ENCODE measurements at places on chromosomes 2 and 18.

- no peak for DNase-seq
- peaks cover 4% of the 10 kb centered on the region for H3K27me3 ChIP-seq
- H3K36me3 ChIP-seq, result no peaks in the 10 kb centered on the region
- H3K27ac ChIP-seq, result no peak overlapping the region
- H3K4me1 ChIP-seq, result no peaks in the 10 kb centered on the region
Observed at GRCh38 chr18:50694147-50694546, 125.7 kb downstream of the MRO start.

GRCh38 chr2:219247678-219248642 lies 2.7 kb downstream of the STK16 start:
- H3K27ac ChIP-seq, result peak overlapping the region; percentile 52
- peaks cover 55% of the 10 kb centered on the region for H3K4me1 ChIP-seq
- H3K36me3 ChIP-seq, result no peaks in the 10 kb centered on the region
- no peak for DNase-seq

GRCh38 chr2:36380624-36381481 lies 25.3 kb downstream of the CRIM1 start:
- H3K4me1 ChIP-seq, result peaks cover 84% of the 10 kb centered on the region
- peaks cover 13% of the 10 kb centered on the region for H3K36me3 ChIP-seq
- DNase-seq, result no peak

DNA sequence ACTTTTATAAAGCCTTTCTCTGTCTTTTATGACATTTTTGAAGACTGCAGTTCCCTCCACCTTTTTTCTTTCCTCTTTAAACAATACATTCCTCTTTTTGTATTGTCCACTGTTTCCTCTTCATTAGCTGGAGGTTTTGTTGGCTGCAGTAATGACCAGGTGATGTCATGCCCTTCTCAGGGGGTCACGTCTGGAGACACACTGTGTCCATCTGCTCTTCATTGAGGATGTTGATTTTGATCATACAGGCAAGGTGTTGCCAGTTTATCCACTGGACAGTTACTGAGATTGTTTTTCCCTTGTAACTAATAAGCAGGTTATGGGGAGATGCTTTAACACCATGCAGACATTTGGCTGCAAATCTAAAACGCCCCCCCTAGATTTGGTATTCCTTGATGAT lies 19.8 kb downstream of the ZNF407 start:
- H3K4me3 ChIP-seq, result no peak overlapping the region
- H3K36me3 ChIP-seq, result no peaks in the 10 kb centered on the region
- DNase-seq, result no peak
- no peaks in the 10 kb centered on the region for H3K27me3 ChIP-seq
- no peak overlapping the region for H3K27ac ChIP-seq

- no peak for DNase-seq
- H3K4me1 ChIP-seq, result no peaks in the 10 kb centered on the region
- H3K27me3 ChIP-seq, result no peaks in the 10 kb centered on the region
- H3K27ac ChIP-seq, result no peak overlapping the region
Observed at GRCh38 chr2:61100801-61101200, 35.1 kb downstream of the SANBR start.

GRCh38 chr2:45945302-45945717 lies 293.8 kb downstream of the PRKCE start:
- no peaks in the 10 kb centered on the region for H3K36me3 ChIP-seq
- H3K4me3 ChIP-seq, result no peak overlapping the region
- H3K27ac ChIP-seq, result no peak overlapping the region
- H3K4me1 ChIP-seq, result peaks cover 24% of the 10 kb centered on the region
- no peaks in the 10 kb centered on the region for H3K27me3 ChIP-seq

GRCh38 chr2:64492272-64492671 lies 31.9 kb upstream of the AFTPH start:
- H3K27ac ChIP-seq, result no peak overlapping the region
- no peaks in the 10 kb centered on the region for H3K36me3 ChIP-seq
- no peak for DNase-seq
- H3K4me3 ChIP-seq, result no peak overlapping the region

DNA sequence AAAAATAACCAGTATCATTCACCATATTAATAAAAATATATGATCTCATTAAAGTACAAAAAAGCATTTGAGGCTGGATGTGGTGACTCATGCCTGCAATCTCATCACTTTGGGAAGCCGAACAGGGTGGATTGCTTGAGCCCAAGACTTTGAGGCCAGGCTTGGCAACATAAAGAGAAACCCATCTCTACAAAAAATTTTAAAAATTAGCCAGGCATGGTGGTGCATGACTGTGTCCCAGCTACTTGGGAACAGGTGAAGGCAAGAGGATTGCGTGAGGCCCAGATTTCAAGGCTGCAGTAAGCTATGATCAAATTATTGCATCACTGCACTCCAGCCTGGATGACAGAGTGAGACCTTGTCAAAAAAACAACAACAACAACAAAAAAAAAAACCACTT lies 75.9 kb downstream of the RAD51AP2 start:
- no peak overlapping the region for H3K4me3 ChIP-seq
- no peak overlapping the region for H3K27ac ChIP-seq
- no peaks in the 10 kb centered on the region for H3K27me3 ChIP-seq
- H3K4me1 ChIP-seq, result no peaks in the 10 kb centered on the region

DNA sequence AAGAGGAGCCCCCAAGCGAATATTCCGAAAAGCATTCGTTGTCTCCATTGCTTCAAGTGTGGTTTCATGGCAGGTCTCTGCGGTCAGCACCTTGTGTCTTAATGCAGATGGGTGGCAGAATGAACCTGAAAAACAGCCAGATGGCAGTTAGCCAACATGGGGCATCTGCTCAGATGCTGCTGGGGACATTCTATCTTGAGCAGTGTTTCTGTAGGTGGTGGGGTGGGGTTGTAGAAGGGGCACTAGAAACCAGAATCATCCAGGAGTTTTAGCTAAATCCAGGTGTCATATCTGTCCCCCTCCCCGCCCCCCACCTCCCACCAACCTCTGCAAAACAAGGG lies 42.1 kb downstream of the ST6GAL2 start:
- DNase-seq, result no peak
- no peak overlapping the region for H3K27ac ChIP-seq
- peaks cover 53% of the 10 kb centered on the region for H3K4me1 ChIP-seq
- H3K27me3 ChIP-seq, result no peaks in the 10 kb centered on the region
- peaks cover 14% of the 10 kb centered on the region for H3K36me3 ChIP-seq

DNA sequence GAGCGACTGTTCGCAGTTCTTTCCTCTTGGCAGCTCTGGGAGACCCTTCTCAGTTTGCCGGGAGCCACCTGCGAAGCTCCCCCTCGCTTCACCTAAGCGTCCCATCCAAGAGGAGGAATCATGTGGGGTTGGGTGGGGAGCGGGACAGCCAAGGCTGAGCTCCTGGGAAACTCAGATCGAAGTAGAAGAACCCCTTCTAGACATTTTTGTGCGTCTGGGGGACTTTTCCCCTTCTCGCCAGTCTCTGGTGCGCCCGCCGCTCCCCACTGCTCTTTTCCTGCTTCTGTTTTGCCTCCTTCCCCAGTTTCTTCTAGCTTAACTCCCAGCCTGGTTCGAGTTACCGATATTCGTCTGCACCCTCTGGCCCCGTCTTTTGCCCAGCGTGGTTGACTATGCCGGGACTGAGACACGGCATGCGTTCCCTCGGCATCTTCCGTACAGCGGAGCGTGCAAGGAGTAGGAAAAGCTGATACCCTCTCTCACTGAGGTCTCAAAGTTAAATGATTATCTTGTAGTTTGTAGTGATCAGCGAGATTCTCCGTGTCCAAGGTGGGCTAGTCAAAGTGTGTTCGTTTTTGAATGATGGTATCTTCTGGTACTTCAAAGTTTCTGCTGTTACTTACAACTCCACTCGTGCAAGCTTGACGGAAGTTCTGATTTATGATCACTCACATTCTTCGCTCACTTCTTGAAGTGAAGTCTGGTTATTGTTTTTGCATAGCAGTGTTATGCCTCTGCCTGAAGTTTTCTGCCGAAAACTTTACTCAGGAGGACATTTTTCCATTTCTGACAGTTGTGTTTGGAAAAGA lies 664 bp downstream of the CAMKMT start:
- H3K4me1 ChIP-seq, result peaks cover 33% of the 10 kb centered on the region
- H3K27me3 ChIP-seq, result no peaks in the 10 kb centered on the region
- peaks cover 3% of the 10 kb centered on the region for H3K36me3 ChIP-seq
- peak overlapping the region; percentile 89 for H3K4me3 ChIP-seq

DNA sequence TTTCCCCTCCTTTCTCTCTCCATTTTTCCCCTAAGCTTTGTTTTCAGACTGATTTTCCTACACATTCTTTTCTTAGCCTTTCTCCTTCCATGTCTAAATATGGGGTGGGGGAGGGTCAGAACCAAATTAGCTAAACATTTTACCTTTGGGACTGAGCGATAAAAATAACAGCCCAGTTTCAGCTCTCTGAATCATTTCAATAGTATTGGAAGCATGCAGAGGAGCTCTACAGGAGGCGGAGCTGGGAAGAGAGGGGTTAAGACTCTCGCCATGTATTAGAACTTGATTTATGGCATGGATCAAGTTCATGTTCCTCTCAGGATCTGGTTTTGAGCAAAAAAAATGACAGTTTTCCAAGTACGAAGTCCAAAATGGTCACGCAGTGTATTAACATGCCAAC lies 109.1 kb downstream of the CPO start:
- no peak overlapping the region for H3K27ac ChIP-seq
- H3K27me3 ChIP-seq, result no peaks in the 10 kb centered on the region
- no peaks in the 10 kb centered on the region for H3K36me3 ChIP-seq

DNA sequence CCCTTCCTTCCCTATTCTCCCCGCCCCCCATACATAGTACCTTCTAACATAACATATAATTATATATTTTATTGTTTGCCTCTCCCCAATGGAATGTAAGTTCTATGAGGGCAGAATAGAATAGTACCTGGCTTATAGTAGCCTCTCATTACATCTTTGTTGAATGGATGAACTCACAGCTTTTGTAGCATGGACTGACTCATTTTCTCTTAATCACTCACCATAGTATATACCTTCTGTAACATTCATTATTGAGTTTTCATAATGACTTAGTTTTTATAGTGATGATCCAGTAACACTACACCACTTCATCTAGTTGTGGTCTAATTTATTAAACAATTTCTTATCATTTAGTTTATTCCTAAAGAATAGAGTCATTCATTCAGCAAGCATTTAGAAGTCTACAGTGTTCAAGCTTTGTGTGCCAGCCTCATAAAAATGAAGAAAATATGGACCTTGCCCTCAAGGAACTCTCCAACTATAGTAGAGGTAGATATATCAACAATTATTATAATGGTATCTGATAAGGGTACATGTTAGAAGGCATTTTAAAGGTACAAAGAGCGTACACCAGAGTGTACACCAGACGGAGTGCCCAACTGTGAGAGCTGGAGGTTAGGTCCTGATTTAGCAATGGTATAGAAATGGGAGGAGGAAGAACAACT lies 31.1 kb downstream of the NCOA1 start:
- H3K27me3 ChIP-seq, result no peaks in the 10 kb centered on the region
- DNase-seq, result no peak
- no peak overlapping the region for H3K4me3 ChIP-seq
- peaks cover 4% of the 10 kb centered on the region for H3K36me3 ChIP-seq
- no peaks in the 10 kb centered on the region for H3K4me1 ChIP-seq
